ENCODE measurements at places on chromosomes 7 and 10.

DNA sequence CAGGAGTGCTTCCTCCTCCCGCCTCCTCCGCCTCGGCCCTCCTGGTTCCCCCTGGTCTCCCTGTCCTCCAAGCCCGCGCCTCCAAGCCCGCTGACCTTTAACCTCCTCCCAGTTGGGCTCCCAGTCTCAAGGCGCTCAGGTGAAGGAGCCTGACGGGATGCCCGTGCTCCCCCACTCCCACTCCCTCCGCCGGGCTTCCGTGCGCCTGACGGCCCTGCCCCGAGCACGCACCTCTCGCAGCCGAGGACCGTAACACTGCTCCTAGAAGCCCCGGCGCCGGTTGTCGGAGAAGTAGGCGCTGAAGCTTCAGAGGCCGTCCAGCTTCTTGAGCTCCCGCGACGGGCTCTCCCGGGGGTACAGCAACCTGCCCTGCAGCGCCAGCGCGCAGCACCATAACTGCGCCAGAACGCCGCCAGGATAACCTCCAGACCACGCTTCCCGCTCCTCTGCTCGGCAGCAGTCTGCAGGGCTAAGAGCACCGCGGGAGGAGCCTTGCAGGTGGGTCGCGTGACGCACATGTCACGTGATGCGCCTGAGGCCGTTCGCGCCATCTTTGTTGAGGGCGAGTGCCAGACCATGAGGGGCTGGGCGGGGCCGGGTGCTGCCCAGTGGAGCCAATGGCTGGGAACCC lies 71.0 kb upstream of the ZNF479 start:
- DNase-seq = no peak

DNA sequence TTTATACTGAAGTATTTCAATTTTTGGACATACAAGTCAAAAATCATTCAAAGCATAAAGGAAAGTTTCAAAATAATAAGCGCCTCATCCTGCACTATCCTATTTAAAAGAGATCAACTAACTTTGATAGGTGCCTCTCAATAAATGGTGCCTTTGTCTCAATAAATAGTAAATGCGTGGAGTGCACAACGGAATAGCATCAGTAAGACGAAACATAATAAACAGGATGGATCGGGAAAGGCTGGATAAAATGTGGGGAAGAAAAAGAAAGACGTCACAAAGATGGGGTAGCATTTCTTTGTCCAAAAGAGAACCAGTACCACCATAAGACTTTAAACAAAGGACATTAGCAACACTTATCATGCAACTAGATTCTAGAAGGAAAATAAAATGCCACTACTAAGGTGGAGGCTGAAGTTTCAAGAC lies 571 bp upstream of the PRKAR2B start:
- DNase-seq = no peak

DNA sequence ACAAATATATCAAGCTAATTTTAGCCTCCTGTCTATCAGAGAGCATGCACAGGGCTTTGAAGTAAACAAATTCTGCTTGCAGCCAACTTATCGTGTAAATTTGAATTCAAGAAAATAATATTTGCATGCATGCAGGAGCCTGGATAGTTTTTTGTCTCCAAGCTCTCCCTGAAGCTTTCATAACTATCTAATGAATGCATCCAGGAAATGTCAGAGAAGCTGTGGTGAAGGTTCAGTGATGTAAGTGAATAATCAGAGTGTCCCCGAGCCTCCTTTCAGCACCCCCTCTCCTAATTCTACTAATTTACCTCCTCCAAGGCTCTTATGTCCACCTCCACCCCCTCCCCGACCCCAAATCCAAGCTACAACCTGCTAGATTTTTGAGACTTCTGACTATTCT lies 172.0 kb upstream of the ZNF32 start:
- no peak for DNase-seq

DNA sequence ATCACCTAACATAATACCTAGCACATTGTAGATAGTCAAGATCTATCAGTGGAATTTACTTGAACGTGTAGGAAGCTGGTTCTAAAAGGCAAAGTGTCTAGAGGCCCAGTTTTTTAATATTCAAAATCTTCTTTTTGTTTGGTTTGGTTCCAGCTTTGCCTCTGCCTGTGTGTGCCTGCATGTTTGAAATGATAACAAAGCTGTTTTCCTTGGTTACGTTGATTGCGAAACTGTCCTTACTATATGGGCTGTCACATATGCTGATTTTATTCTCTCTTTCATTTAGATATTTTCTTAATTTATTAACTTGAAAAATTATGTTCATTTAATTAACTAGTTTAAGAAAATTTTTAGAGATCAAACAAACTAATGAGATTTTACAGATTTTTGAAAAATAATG lies 237.3 kb downstream of the SEMA3A start:
- no peak for DNase-seq

DNA sequence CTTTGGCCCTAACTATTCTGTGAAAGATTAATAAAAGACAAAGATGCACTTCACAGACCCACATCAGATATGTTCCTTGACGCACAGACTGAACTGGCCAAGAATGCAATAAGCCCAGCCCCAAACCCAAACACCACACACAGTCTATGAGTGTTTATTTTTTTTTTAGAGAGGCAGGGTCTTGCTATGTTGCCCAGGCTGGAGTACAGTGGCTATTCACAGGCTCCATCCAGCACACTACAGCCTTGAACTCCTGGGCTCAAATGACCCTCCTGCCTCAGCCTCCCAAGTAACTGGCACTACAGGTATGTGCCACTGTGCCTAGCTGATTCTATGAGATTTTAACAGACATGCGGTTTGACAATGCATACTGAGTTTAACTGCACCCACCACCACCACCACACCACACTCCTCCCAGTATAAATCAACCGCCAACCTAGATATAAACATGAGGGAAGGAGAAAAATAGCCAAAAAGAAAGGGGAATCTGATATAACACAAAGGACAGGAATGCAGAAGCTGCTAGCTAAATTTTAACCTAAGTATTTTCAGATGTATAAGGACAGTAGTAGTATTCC lies 35.1 kb upstream of the SLC26A3 start:
- no peak for DNase-seq

- DNase-seq = no peak
These were observed 19.3 kb downstream of the UNCX start for GRCh38 chr7:1251796-1252539.

DNA sequence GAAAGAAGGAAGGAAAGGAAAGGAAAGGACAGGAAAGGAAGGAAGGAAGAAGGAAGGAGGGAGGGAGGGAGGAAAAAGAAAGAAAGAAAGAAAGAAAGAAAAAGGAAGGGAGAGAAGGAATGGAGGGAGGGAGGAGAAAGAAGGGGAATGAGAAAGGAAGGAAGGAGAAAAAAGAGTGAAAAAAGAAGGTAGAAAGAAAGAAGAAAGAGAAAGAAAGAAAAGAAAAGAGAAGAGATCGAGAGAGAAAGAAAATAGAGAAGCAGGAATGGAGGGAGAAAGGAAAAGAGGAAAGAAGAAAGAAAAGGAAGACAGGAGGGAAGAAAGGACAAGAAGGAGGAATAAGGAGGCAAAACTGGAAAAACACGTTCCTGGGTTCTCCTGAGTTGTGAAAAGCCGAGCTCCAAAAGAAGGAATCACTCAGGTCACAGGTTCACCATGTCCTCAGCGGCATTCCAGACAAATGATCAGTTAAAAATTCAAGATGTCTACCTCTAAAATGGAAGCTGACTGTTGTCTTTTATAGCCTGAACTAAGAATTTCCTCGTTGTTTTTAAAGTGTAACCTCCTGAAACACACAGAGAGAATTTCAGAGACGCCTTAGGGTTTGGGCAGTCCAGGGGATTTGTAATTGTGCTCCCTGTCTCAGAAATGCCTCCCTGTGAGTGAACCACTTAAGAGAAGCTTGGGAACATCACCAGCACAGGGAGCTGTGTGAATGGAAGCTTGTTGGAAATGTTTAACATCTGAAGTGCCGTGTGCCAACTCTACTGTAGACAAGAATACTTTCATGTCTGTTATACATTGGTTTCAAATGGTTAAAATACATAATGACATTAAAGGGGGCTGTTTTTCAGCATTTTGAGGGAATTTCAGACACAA lies 80.7 kb downstream of the INHBA start:
- DNase-seq = no peak

DNA sequence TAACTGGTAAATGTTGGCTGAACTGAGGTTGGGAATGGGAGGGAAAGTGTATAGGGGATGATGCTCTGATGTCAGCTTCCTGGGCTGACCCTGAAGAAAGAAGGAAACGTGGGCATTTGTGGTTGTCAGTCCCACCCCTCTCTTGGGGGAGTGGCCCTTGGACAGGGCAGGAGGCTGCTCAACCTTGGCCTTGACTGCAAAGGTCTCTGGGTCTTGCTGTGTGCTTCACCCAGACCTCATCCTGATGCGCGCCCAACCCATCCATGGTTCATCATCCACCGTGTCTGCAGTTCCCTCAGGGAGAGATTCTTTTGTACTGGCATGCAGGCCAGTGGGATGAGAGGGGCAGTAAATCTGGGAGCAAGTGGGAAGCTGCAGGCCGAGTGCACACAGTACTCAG lies 4.7 kb upstream of the ZYX start:
- DNase-seq = no peak

DNA sequence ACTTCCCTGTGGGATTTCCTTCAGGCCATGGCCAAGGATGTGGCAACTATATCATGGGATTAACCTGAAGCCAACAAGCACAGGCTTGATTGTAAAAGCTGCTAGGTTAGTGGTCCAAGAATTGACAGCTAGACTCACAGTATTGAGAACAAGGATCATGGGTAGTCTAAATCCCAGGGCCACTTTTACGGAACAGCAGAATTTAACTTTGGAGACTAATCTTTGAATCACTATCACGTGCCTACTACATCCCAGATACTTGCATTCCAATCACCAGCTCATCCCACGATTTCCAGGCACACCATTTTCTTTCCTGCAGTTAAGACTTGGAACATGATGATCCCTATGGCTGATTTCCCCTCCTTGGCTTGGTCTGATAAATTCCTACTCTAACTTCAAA lies 65.6 kb upstream of the ADO start:
- no peak for DNase-seq

- no peak for DNase-seq
These were observed 79.0 kb upstream of the EMX2 start for GRCh38 chr10:117463545-117463920.

DNA sequence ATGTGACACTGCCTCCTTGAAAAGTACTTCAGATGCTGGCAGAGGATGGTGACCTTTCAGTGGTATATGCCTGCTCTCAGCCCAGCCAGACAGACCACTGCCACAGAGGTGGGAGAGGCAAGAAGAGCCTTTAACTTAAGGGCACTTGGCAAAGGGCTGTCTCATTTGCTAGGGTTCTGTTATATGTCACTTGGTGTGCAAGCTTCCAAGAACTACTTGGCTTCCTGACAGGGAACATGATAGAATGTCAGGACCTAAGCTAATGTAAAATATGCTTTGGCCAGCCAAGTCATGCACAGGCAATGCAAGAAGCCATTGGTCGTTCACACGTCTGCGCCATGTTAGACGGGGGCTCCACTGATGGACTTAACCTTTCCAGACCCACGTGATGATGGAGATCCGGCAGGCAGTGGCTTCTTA lies 54.7 kb downstream of the RBM20 start:
- DNase-seq = no peak

- DNase-seq = no peak
These were observed 126.2 kb upstream of the ETV1 start for GRCh38 chr7:14115701-14116100.

- DNase-seq = no peak
These were observed 159.8 kb downstream of the MAGI2 start for GRCh38 chr7:79293655-79294142.

GRCh38 chr7:129670656-129671055 lies 59.1 kb downstream of the NRF1 start:
- no peak for DNase-seq

DNA sequence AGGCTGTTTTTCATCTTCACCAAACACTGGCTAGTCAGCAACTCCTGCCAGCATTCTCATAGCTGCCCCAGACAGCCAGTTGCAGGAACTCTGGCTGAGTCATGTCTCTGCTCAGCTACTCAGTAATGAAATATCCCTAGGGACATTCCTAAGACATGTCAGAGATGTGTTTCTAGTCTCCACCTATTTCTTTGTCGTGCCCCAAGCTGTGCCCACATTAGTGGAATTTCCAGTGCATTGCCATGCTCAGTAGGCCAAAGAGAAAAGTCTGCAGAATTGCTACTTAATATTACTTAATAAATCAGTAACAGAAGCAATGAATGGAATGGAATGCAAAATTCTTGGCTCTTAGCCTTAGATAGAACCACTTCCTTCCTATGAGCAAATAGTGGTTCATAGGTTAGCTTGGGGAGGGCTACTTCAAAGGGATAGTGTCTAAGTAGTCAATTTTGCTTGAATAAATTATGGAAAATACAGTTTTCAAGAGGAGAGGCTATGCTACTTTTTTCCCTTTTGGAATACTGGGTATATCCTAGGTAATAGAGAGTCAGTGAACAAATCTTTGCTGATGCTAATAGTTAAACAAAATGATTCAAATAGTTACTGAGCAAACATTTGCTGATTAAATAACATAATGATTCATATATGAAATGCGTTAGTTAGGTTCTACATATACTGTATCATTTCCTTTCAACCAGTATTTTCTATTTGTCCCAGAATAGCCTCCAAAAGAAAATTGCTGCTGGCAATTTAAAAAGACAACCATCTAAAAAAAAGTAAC lies 23.6 kb upstream of the SEMA3C start:
- peak; percentile 56 for DNase-seq

- DNase-seq = no peak
These were observed 36.4 kb upstream of the ELN start for GRCh38 chr7:73991522-73992100.

GRCh38 chr7:74501298-74501697 lies 47.6 kb downstream of the GTF2IRD1 start:
- no peak for DNase-seq

- no peak for DNase-seq
These were observed 4.8 kb upstream of the MKLN1 start for GRCh38 chr7:131322861-131323260.

DNA sequence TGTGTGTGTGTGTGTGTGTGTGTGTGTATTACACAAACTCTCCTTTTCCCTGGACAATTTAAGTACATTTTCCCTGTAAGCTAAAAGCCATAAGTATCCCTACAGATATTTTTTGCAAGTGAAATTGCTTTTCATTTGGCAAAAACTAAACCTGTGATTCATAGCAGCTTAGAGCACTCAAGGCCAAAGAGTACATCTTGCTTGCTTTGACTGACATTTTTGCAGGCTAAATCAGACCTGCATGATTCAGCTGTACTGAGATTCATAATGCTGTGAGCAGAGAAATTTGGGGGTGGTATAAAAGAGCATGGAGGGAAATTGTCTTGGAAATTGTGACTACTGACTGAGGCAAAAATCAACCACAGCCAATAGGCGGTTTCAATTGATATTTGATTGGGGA lies 500.4 kb downstream of the GFRA1 start:
- DNase-seq = no peak

- no peak for DNase-seq
These were observed 18.5 kb upstream of the NPFFR1 start for GRCh38 chr10:70302292-70302691.

DNA sequence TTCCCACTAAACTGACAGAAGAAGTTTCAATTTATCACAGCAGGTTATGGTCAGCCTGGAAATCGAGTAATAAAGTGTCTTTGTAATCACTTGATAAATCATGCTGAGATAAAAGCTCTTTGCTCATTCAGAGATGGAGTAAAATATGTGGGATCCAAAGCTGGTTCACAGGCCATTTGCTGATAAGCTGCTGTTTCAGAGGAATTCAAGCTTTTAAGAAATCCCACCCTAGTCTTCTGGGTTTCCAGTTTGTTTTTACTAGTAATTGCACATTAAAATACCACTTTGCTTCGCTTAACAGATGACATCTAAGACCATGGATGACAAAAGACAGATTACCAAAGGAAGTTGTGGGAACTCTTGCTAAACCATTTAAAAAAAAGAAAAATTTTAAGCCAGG lies 37.4 kb upstream of the CDK6 start:
- no peak for DNase-seq

GRCh38 chr10:5596611-5597341 lies 69.6 kb downstream of the ASB13 start:
- no peak for DNase-seq

GRCh38 chr7:38413784-38414183 lies 140.3 kb upstream of the TARP start:
- no peak for DNase-seq
